ENCODE measurements at places on chromosomes 3 and 15.

DNA sequence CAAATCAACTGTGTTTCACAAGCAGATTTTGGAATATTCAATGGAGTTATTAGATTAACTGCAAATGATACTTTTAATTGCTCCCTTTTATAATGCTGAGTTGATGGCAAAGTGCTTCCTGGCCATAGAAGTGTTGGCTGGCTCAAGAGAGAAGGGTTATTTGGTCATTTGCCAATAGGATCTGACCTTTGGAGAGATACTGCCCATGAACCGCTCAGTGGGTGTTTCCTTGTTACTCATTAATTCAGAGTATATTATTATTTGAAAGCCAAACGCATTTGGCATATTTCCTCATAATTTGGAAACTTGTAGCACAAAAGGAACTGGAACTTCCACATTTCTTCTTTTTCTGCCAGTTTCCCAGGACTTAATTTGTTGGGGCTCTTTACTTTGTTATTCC, 234.7 kb downstream of the CDIN1 start:
- H3K27ac ChIP-seq, result no peak overlapping the region
- H3K36me3 ChIP-seq, result peaks cover 7% of the 10 kb centered on the region
- no peak overlapping the region for H3K4me3 ChIP-seq
- no peak for DNase-seq
- no peaks in the 10 kb centered on the region for H3K27me3 ChIP-seq
- H3K4me1 ChIP-seq, result no peaks in the 10 kb centered on the region

DNA sequence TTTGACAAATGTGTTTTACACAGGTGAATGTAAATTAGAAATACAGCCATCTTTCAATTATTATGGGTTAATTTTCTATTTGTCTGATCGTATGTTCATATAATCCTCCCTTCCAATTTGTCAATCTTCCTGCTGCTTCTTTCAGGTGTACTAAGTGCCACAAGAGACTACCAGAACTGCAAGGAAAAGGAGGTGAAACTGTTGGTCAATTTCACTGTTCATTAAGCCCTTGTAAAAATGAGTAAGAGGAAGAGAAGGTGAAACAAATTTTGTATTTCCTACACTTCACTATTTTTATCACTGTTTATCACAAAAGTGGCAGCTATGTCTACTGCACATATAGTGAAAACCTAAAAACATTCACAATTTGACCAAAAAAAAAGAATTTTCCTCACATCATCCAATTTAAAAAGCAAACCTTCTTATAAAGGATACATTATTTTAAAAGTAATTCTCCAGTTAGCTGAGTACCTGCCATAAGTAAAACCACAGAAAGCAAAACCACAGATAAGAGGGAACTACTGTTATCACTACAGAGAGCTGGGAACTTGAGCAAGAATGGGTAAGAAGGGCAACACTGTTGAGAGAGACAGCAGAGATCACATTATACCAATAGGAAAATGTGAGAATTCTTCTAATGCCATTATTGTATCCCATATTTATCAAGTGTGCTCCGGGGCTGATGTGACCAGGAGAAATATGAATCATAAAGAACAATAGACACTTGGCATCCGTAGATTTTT, 163.0 kb downstream of the TBC1D5 start:
- H3K27me3 ChIP-seq, result no peaks in the 10 kb centered on the region
- peaks cover 8% of the 10 kb centered on the region for H3K4me1 ChIP-seq
- H3K4me3 ChIP-seq, result no peak overlapping the region
- DNase-seq, result no peak

DNA sequence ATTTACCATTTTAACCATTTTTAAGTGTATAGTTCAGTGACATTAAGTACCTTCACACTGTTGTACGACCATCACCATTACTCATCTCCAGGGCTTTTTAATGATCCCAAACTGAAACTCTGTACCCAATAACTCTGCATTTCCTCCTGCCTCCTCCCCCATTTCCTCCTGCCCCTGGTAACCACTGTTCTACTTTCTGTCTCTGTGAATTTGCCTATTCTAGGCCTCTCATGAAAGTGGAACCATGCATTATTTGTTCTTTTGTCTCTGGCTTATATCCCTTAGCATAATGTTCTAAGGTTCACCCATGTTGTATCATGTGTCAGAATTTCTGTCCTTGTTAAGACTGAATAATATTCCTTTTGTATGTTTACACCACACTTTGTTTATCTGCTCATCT, 154.2 kb downstream of the MECOM start:
- no peak overlapping the region for H3K4me3 ChIP-seq
- no peaks in the 10 kb centered on the region for H3K36me3 ChIP-seq
- peaks cover 14% of the 10 kb centered on the region for H3K4me1 ChIP-seq
- H3K27me3 ChIP-seq, result no peaks in the 10 kb centered on the region
- peak overlapping the region; percentile 28 for H3K27ac ChIP-seq

DNA sequence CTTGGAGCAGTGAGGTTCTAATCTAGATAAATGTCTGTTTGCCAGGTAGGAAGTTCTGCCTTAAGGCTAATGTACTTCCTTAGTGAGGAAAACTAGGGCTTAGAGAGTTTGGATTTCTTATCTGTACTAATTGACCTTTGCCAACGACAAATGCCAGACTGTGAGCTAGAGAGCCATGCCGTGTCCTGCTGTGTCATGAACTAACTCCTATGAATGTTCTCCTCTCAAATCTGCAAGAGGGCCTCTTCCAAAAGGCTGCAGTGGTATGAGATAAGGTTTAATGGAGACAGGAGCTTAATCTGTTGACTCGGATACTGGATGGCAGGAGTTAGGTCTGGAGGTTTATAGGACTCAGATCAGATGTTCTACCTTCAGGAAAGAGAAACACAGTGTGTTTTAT, 524.9 kb downstream of the NTRK3 start:
- peaks cover 8% of the 10 kb centered on the region for H3K4me1 ChIP-seq
- H3K27ac ChIP-seq, result no peak overlapping the region
- DNase-seq, result no peak
- peaks cover 4% of the 10 kb centered on the region for H3K27me3 ChIP-seq
- no peaks in the 10 kb centered on the region for H3K36me3 ChIP-seq

DNA sequence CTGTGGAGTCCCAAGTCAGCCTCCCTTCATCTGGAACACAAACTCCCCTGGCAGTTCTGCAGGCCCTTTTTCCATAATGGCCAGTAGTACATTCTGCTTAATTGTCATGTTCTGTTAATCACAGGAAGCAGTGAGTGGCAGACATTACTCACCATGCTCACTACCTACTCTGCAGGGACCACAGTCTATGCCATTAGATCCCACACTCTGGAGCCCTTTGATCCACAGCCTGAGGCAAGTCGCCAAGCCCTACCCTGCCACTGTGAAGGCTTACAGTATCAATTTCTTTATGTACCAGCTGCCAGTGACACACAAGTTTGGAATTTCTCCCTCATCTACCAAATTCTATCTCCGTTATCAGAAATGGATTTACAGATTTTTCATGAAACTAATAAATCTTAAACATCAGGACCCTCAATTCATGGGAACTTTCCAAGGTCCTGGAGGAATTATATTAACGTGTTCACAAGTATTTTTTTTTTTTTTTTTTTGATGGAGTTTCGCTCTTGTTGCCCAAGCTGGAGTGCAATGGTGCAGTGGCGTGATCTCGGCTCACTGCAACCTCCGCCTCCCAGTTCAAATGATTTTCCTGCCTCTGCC, 20.6 kb upstream of the WWTR1 start:
- no peak overlapping the region for H3K27ac ChIP-seq
- no peak for DNase-seq
- no peaks in the 10 kb centered on the region for H3K36me3 ChIP-seq
- H3K4me3 ChIP-seq, result no peak overlapping the region
- peaks cover 2% of the 10 kb centered on the region for H3K4me1 ChIP-seq
- peaks cover 16% of the 10 kb centered on the region for H3K27me3 ChIP-seq

GRCh38 chr3:193773266-193774220, 180.5 kb downstream of the OPA1 start:
- no peak overlapping the region for H3K27ac ChIP-seq
- H3K36me3 ChIP-seq, result no peaks in the 10 kb centered on the region
- H3K4me1 ChIP-seq, result peaks cover 6% of the 10 kb centered on the region
- peaks cover 5% of the 10 kb centered on the region for H3K27me3 ChIP-seq

DNA sequence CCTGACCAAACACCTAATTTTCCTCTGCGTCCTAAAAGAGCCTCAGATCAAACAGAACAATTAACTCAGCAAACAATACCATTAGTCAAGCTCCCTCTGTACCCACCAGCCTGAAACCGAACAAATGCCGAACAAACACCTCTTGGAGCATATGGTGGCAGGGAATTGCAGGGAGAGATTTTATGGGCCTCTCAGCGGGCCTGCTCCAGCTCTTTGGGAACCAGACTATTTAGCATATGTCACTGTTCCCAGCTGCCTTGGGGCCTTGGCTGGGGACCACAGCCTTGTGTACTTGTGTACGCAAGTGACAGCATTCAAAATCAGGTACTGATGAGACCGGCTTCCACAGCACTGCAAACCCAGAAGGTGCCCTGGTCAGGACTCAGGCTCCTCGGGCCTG, 388.8 kb upstream of the PPP2R3A start:
- no peak overlapping the region for H3K4me3 ChIP-seq
- DNase-seq, result no peak
- H3K36me3 ChIP-seq, result no peaks in the 10 kb centered on the region
- peaks cover 2% of the 10 kb centered on the region for H3K27me3 ChIP-seq
- no peak overlapping the region for H3K27ac ChIP-seq

DNA sequence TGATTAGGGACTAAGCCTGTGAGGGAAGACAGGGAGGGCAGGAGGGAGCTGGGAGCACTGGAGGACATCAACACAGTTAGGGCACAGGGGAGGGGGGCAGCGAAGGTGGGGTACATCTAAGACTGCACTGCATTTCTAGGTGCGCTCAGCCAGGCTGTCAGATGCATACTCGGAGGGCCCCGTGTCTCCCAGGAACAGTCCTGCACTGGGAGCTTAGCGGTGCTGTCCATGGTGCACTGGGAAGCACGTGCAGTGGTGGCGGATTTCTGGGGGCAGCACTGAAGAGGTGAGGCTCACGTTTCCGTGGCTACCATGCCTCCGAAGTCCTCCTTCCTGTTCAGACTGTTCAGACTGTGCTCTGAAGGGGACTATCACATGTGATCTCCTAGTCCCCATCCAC, 54.4 kb downstream of the ROPN1B start:
- DNase-seq, result no peak
- H3K27me3 ChIP-seq, result no peaks in the 10 kb centered on the region
- H3K4me1 ChIP-seq, result peaks cover 9% of the 10 kb centered on the region
- peaks cover 61% of the 10 kb centered on the region for H3K36me3 ChIP-seq
- no peak overlapping the region for H3K27ac ChIP-seq

GRCh38 chr3:37456270-37456708, 281.9 kb upstream of the LRRFIP2 start:
- H3K27ac ChIP-seq, result no peak overlapping the region
- H3K4me1 ChIP-seq, result peaks cover 4% of the 10 kb centered on the region
- no peak overlapping the region for H3K4me3 ChIP-seq
- peaks cover 74% of the 10 kb centered on the region for H3K27me3 ChIP-seq
- no peaks in the 10 kb centered on the region for H3K36me3 ChIP-seq

DNA sequence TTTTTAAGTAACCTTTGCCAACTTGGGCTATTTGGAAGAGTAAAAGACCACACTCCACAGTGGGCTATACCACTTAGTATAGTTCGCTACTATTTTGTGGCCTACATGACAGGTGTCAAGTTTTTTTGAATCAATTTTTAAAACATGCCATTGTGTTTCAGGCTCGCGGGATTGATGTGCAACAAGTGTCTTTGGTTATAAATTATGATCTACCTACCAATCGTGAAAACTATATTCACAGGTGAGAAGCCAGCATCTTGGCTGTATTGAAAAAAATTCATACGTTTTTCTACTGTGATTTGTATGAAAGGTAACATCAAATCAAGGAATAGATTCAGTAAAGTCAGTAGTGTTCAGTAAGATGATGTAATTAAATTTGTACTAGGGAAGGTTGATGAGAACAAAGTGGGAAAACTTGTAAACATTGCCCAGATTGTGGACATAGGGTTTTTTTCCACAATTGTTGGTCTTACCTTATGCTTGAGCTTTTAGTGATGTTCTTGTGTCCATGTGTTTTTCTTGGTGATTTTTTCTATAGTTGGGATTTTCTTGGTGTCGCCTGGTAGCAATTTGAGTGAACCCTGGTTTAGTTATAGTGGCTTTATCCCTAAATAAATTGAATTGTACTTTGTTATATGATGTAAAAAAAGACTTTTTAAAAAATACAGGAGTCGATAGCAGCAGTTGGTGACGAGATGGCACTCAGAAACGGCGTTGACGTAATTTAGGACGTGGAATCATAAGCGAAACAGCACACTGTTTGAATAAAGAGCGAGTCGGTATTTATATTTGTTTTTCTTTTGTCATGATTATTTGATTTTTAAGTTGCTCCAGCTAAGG, 4.5 kb downstream of the EIF4A2 start:
- peak overlapping the region; percentile 100 for H3K4me3 ChIP-seq
- DNase-seq, result no peak
- peaks cover 99% of the 10 kb centered on the region for H3K36me3 ChIP-seq
- H3K27me3 ChIP-seq, result no peaks in the 10 kb centered on the region

GRCh38 chr3:9715764-9716437, 12.3 kb downstream of the CPNE9 start:
- H3K27me3 ChIP-seq, result no peaks in the 10 kb centered on the region
- no peak for DNase-seq
- no peaks in the 10 kb centered on the region for H3K36me3 ChIP-seq
- H3K27ac ChIP-seq, result no peak overlapping the region

DNA sequence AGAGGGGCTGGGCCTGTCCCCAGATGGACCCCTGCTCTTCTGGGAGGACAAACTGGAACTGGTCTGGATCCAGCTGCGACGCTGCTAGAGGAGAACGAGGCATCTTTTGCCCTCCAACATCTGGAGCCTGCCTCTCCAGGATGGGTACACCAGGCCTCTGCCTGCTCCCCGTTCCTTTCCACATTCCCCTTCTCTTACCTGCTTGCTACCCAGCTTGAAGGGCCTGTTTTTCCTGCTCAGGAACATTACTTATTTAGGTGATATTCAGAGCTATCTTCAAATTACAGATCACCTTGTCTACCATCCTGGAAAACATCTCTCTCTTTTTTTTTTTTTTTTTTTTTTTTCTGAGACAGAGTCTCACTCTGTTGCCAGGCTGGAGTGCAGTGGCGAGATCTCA, 64.0 kb downstream of the CHRD start:
- no peaks in the 10 kb centered on the region for H3K36me3 ChIP-seq
- H3K27me3 ChIP-seq, result peaks cover 4% of the 10 kb centered on the region
- peaks cover 1% of the 10 kb centered on the region for H3K4me1 ChIP-seq

DNA sequence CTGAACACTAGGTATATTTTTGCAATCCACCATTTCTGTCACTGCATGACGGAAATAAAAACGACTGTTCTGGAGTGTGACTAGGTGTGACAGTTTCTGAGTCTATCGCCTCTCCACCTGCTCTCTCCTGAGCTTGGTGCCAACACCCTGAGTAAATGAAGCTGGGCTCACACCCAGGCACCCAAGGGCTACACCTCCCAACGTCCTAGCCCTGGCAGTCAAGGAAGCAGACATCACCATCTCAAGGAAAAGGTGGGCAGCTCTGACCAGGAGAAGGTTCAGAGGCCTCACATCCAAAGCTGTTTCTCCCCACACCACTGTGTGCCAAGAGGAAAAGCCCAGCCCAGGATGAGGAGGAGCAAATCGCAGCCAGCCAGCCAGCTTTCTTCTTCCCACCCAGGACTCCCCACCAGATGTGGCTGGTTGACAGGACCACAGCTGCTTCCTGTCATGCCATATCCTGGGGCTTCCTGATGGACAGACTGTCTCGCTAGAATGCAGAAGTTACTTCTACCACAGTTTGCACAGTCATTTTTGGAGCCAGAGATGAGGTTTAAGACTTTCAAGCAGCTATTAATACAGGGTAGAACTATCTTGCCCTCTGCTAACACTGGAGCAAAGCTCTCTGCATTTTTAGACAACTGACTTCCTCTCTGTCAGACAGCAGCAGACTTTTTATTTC, 3.3 kb downstream of the SCAMP2 start:
- H3K27ac ChIP-seq, result peak overlapping the region; percentile 91
- peaks cover 81% of the 10 kb centered on the region for H3K4me1 ChIP-seq
- H3K27me3 ChIP-seq, result no peaks in the 10 kb centered on the region

Data from activated T-cell treated with anti-CD3 and anti-CD28 coated beads, Interleukin-2, amount 50 U/mL, for 24 hours (primary cell).